SHP77 (cell line): ENCODE measurements at places on chromosomes 7 and 10.

- DNase-seq: no peak
Measured at GRCh38 chr10:78543749-78544362, 510.2 kb downstream of the RPS24 start.

DNA sequence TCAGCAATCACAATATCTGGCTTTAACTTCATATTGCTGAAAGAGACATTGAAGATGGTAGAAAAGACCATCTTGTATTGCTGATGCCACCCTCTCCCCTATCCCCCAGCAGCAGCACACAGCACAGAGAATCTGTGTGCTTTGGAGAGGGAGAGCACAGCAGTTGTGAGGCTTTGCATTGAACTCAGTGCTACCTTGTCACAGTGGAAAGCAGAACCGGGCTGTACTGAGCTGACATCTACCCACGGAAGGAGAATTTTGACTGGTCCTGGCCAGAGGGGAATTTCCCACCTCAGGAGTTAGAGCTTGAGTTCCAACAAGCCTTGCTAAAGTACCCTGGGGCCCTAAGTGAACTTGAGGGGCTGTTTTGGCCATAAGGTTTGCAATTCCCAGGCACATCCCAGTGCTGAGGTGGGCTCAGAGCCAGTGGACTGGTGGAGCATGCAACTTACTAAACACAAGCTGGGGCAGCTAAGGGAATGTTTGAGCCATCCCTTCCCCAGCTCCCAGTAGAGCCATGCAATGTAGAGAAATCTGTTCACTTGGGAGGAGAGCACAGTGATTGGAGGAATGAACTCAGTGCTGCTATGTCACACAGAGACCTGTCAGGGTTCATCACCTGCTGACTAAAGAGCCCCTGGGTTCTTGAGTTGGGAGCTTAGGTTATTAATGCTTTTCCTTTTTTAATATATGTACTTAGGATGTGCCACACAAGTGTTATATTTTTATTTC lies 62.1 kb downstream of the OR13A1 start:
- no peak for DNase-seq

GRCh38 chr7:152702-153391 lies 39.5 kb upstream of the FAM20C start:
- no peak for DNase-seq

DNA sequence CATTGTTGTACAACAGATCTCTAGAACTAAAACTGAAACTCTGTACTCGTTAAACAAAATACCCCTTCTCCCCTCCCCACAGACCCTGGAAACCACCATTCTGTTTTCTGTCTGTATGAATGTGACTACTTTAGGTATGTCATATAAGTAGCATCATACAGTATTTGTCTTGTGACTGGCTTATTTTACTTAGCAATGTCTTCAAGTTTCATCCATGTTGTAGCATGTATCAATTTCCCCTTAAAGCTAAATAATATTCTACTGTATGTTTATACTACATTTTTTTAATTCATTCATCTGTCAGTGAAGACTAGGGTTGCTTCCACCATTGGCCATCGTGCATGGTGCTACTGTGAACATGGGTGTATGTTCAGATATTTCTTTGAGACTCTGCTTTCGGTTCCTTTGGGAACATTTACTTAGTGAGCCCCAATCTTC lies 71.2 kb upstream of the RPA3 start:
- no peak for DNase-seq

DNA sequence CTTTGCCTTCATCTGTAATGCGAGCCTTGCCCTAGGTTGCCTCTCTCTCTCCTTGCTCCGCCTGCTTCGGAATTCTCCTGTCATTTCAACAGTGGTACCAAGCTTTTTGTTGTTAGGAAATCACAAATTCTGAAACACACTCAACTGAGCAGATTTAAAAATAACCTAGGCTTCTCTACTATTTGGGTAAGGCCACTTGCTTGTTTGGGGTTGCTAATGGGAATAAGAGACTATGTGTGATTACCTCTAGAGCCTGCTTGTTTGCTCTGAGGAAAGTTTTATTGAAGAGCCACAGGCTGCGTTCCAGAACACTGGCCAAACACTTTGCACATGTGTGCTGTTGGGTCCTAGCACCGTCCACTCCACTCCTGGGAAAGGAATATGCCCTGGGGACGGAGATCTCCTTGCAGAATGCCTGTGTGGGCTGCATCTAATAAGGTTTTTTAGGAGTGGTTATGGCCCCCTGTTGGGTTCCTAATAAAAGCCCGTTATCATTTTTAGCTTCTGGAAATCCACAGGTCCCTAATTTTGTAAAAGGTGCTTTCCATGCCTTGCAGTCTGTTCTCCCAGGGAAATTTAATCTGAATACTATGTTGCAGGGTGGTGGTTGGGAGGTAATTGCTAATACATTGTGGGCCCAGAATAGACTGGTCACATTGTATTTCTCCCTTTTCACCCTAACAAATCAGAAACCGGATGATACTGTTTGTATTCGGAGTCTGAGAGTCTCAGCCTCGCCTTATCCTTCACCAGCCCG lies 68.7 kb upstream of the KLF6 start:
- no peak for DNase-seq

GRCh38 chr10:43282881-43283280 lies 16.0 kb upstream of the RASGEF1A start:
- no peak for DNase-seq

GRCh38 chr7:135925210-135925609 lies 51.9 kb downstream of the MTPN start:
- peak; percentile 2 for DNase-seq

DNA sequence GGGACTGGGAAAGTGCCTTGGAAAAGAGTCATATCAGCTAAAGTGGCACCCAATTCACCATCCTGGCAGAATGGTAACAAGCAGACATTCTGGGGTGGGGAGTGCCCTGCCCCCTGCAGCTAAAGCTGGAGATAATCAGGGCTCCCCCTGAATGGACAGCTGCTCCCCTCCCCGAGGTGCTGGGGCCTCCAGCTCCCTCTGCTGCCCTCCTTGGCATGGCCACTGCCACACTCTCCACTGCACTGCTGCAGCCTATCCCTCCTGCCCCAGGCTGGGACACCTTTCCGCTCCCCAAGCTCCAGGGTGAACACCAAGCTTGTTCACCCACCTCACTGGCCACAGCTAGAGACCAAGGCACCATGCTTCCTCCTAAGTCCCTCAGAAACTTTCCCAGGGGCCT lies 9.8 kb upstream of the PARD3 start:
- DNase-seq: no peak

DNA sequence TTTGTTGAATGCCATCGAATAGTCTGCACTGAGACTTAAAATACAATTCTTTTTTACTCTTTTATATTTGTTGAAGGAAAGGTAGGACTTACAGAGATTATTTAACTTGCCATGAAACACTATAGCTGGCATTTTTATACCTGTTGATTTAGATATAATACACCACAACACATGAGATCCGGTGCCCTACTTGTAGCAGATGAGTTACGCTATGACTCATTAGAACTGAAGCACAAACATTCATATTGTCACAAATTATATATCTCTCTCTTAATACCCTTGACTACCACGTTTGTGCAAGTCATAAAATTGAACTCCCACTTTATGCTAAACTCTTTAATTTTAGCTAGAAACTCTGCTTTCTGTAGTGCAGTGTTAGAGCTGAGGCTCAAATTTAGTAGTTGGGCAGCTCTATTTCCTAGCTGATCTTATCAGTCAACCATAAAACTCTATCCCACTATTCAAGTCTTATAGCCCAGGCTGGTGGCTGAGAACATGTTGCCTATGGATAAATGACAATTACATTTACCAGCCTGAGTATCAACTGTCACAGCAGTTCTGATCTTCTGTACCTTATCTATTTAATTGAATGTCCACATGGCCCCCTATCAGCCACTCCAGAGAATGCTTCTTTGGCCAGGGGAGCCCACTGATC lies 137.4 kb upstream of the SEMA3D start:
- no peak for DNase-seq
